ENCODE measurements at places on chromosomes 11 and 22.

- no peak for DNase-seq
Observed at GRCh38 chr11:32429477-32429876, 5.9 kb downstream of the WT1 start.

DNA sequence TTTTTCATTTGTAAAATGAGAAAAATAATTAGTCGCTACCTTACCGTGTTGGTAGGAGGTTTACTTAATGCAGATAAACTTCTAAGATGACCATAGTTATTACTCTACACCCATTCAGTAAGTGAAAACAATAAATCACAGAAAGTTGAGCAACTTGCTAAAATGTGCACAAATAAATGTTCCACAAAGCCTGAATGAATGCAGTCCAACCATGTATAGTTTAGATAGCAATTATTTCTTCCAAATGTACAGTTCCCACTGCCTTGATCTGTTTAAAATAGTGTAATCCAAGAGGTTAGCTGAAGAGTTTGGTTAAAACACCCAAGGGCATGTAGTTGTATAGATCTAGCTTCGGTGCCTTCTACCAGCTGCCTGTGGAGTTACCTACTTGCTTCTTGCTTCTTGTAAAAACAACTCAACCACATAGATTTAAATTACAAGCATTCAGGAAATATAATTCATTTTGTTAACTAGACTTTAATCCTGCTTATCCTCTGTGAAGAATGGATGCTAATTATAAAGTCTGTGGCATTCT, 106.3 kb upstream of the CARD18 start:
- DNase-seq: no peak

DNA sequence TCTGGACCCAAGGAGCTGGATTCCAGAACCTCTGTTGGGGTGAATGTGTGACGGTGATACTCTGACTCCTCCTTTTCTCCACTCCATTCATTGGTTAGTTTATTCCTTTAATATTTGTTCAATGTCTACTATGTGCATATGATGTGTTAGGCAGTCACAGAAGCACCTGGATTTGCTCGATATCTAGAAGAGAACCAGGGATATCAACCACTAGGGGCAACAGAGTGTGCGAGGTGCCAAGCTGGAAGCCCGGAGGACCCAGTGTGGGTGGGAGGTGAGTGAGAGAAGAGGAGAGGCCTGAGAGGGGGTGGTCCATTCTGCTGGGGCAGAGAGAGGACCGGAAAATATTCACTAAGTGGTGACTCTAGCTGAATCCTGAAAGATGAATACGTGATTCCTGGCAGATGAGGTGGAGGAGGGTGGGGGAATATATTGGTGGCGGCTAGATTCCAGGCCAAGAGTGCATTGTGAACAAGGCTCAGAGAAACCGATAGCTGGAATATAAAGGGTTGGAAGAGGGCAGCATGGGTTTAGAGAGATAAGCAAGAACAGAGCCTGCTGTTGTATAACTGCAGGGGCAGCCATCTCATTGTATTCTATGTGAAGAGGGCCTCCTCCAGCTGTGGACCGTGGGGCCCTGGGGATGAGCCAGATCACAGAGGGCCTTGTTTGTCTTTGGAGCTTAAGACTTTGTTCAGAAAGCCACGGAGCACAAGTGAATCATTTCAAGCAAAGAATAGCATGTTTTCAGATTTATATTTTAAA, 6.9 kb upstream of the TIMP3 start:
- no peak for DNase-seq

- DNase-seq: no peak
Observed at GRCh38 chr22:43897751-43898261, 6.0 kb upstream of the PNPLA5 start.

GRCh38 chr11:101929294-101929915, 13.1 kb upstream of the ANGPTL5 start:
- no peak for DNase-seq

DNA sequence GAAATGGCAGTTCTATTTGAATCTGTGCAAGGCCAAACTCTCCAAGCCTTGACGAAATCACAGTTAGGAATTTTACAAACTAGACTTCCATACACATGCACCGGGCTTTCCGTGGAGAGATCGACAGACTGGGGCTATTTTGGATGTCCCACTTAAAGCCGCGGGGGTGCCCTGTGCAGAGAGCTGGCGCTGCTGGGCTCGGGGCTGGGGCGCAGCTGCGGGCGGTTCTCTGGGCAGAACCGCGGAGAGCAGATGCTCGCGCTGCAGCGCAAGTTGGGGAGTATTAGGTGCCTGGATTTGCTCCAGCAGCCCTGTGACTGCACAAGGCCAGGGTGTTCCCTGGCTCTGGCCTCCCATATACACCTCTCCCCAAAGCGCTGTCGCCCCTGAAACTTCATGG, 67.2 kb downstream of the SPATA19 start:
- no peak for DNase-seq

DNA sequence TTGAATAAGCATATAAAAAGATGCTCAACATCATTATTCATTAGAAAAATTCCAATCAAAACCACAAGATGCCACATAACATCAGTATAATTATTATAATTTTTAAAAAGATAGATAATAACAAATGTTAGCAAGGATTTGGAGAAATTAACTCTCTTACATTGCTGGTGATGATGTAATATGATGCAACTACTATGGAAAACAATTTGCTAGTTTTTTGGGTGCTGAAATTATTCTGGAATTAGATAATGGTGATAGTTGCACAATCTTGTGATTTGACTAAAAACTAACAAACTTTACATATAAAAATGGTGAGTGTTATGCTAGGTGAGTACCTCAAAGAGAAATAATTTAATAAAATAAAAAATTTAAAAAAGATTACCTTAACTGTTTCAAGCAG, 412.2 kb downstream of the LRRC4C start:
- DNase-seq: no peak

DNA sequence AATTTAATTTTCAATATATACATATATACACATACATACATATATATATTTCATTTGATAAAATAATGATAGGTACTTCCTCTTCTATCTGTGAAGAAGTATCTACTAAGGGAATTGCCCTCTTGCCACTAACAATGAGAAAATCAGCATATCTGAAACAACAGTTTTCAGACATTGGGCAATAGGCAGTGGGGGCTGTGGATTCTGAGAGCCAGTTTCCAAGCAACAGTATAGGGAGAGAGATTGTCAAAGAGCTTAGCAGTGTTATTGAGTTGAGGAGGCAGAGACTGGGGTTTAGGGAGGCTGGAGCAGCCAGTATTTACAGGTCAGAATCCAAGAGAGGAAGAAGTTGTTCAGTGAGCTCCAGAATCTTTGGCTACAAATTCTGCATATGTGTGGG, 119.3 kb downstream of the ARFGAP2 start:
- DNase-seq: no peak

GRCh38 chr11:124746621-124747243, 5.3 kb downstream of the VSIG2 start:
- DNase-seq: peak; percentile 86

- no peak for DNase-seq
Observed at GRCh38 chr11:91239359-91239758, 985.3 kb upstream of the FAT3 start.

GRCh38 chr11:126925321-126926093, 75.1 kb downstream of the KIRREL3 start:
- DNase-seq: no peak

DNA sequence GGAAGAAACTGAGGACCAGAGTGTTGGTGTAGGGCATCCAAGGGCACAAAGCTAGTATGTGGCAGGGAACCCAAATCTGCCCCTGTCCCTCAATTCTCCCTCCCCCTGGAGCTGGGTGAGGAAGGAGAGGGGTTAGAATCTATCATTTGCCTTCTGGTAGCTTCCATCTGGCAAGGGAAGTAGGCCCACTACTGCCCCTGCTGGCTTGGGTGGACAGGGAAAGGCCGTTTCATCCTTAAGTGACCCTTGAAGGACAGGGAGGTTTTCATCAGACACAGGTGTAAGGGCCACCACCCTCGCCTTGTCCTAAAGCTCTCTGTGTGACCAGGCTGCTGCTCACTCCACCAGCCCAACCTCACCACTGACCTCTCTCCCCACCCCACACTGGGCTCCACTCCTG, 22.1 kb downstream of the NECTIN1 start:
- DNase-seq: no peak

DNA sequence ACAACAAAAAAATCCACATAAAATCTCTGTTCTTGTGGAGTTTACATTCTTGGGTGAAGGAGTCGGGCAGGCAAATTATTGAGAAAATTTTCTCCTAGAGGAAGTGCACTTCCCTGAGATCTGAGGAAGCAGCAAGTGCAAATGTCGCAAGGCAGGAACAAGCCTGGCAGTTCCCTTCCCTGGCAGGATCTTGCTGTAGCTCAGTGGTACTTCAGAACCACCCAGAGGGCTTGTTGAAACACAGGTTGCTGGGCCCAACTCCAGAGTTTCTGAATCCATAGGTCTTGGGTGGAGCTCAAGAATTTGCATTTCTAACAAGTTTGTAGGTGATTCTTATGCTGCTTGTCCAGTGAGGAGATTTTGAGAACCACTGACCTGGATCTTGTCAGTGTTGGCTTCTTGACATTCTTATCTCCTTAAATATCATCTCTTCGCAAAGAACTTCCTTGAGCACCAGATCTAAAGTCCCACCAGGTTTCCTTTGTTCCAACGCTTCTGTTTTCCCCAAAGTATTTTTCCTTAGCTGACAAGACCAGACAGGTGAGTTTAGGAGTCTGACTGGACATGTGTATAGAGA, 9.6 kb downstream of the QSER1 start:
- no peak for DNase-seq

- no peak for DNase-seq
Observed at GRCh38 chr11:124543145-124543544, 309 bp downstream of the OR8B12 start.

DNA sequence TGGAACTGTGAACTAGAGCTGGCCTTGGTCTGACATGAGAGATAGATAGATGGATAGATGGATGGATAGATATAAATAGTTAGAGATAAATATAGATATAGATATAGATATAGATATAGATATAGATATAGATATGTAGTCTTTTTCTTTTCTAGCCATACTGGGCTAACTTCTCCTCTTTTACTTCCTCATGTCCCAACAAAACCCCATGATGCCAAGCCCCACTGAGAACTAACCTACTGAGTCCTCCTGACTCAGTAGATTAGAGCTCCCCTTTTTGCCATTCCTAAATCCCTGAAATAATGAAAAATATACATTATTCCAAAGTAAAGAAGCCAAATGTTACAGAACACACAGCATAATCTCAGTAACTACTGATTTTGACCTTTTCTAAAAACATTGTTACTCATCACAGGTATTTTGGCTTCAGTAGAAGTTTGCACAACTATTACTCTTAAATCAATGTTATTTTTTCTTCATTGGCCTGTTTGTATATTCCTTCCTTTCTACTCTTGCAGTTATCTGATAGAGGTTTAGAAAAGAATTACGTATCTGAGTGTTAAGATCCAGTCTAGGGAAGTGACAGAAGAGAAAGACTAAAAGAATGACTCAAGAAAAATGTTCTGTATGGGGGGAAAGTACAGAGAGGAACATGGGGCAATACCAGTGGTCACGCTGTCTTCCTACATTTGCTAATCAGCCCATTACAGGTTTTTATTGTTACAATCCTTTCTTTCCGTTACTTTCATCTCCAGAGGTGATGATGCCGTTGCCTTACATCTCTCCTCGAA, 6.0 kb upstream of the OR10D3 start:
- DNase-seq: no peak

GRCh38 chr11:59822989-59823566, 12.5 kb upstream of the MRPL16 start:
- no peak for DNase-seq

DNA sequence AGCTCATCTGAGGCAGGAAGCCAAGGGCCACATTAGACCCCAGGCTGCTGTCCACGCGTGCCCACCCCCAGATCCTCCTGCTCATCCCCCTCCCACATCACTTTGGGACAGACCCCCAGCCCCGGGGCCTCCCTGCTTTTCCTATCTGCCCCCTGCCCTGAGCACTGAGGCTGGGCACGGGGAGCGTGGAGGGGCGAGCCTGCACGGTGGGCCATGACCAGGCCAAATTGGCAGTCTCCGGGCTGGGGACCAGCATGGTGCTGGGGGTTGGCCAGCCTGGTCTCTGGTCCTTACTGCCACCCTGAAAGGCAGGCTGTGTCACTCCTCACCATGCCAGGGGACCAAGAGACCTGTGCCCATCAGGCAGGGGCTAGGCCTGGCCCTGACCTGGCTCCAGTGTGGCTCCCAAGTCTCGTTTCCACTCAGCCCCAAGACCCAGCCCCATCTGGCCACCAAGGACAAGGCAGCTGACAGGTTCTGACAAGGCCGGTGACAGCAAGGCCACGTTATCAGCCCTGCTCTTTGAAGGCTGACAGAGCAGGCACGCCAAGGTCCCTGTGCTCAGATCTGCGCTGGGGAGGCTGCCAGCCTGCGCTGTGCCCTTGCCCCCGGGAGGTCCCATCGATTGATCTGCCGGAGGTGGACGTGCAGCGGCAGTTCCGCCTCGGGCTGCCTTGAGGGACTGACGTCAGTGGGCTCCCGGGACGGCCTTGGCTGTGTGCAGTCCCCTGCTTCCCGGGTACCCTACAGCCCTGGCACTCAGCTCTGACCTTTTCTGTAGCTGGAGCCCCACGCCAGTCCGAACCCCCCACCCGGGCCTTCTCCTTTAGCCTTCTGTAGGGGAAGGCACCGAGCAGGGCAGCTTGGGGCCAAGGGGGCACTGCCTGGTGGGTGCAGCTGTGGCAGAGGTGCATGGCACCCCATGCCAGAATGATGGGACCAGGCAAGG, 3.6 kb downstream of the TNNI2 start:
- no peak for DNase-seq

- peak; percentile 17 for DNase-seq
Observed at GRCh38 chr22:39723899-39724351, 153.4 kb downstream of the CACNA1I start.

DNA sequence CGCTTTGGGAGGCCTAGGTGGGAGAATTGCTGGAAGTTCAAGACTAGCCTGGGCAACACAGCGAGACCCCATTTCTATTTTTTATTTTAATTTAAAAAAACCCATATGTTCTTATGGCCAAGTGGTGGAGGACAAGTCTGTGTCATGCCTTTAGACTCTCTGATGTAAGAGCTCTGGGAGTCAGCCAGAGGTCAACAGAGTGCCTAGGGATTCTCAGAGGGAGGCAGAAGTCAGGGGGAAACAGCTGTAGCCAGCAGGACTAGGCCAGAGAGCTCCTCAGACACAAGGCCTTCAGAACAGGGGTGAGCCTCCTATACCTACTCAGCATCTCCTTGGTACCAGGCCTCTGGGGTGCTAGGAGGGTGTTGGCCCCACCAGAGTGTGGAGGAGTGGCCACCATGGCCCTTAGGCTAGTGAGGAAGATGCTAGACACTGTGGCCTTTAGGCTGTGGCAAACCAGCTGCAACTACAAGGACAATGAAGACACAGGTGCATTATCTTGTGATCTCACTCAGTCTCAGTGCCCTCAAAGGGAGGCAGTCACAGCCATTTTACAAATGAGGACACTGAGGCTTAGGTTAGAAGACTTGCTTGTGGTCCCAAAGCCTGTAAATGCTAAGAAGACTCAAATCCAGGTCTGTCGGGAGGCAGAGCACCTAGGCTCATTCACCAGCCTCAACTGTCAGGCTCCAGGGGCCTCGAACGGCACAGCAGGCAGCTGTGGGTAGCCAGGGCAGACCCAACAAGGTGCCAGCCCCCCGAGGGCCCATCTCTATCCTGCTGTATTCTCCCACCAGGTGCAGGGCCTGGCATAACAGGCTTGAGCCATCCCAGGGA, 5.0 kb downstream of the ZP1 start:
- DNase-seq: no peak

GRCh38 chr22:29604076-29604360, 585 bp downstream of the NF2 start:
- no peak for DNase-seq
